Mammary epithelial cell (primary cell): ENCODE measurements at places on chromosomes 2 and 18. TPM values are rescaled to one million over a fixed set of nuclear protein-coding genes. Genes with fewer than 3 reads are reported as not detected.

Gene BMP10
- not detected in 2 replicates for total RNA-seq

Gene TYMS
- 66.5 and 114 TPM in 2 replicates for total RNA-seq

Gene ZNF521
- total RNA-seq: not detected in 2 replicates

Gene C2orf72
- total RNA-seq: 0.50 TPM

Gene MOGAT1
- not detected in 2 replicates for total RNA-seq

Gene MYO5B
- total RNA-seq: 31.7 and 44.4 TPM in 2 replicates

Gene NDC80
- 15.3 and 29.8 TPM in 2 replicates for total RNA-seq

Gene AKAIN1
- not detected in 2 replicates for total RNA-seq

Gene RTKN
- total RNA-seq: 124 TPM

Gene PFN4
- total RNA-seq: 0.92 and 1.1 TPM in 2 replicates

Gene NT5C1B
- not detected in 2 replicates for total RNA-seq

Gene TMEFF2
- not detected for total RNA-seq

Gene TCF7L1
- total RNA-seq: 19.5 and 26.4 TPM in 2 replicates

Gene SCN1A
- 0.50 TPM for total RNA-seq

Gene PXDN
- total RNA-seq: 67.6 and 99.8 TPM in 2 replicates

Gene NCK2
- total RNA-seq: 49.2 and 61.1 TPM in 2 replicates

Gene LYPD1
- not detected in 2 replicates for total RNA-seq

Gene SCYGR4
- not detected in 2 replicates for total RNA-seq

Gene SLC5A7
- total RNA-seq: not detected in 2 replicates

Gene AFF3
- total RNA-seq: 0.03 TPM in 1 of 2 replicates, not detected in the other

Gene ATP8B1
- total RNA-seq: 12.7 TPM

Gene HOXD4
- total RNA-seq: not detected

Gene AMER3
- not detected for total RNA-seq
